EH (cell line): ENCODE measurements at places on chromosomes 6 and 20.

- DNase-seq = peak; percentile 20
Observed at GRCh38 chr6:28587746-28588075, 62.0 kb downstream of the GPX5 start.

- no peak for DNase-seq
Observed at GRCh38 chr6:22219925-22220324, 76.9 kb downstream of the PRL start.

GRCh38 chr6:47235964-47236760, 73.5 kb downstream of the TNFRSF21 start:
- DNase-seq = no peak

DNA sequence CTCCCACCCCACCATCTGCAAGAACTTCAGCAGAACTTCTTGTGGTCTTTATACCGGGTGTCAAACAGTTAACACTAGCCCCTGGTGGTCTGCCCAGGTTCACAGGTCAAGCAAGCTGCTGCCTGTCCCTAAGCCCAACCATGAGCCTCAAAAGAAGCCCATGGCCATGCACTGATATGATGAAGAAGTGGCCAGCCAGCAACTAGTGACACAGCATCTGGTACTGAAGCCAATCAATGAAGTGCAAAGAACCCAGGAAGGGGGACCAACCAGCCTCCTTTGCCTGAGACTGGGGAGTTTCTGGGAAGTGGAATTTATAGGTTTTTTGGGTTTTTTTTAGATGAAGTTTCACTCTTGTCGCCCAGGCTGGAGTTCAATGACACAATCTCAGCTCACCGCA, 127.8 kb downstream of the MAFB start:
- no peak for DNase-seq

DNA sequence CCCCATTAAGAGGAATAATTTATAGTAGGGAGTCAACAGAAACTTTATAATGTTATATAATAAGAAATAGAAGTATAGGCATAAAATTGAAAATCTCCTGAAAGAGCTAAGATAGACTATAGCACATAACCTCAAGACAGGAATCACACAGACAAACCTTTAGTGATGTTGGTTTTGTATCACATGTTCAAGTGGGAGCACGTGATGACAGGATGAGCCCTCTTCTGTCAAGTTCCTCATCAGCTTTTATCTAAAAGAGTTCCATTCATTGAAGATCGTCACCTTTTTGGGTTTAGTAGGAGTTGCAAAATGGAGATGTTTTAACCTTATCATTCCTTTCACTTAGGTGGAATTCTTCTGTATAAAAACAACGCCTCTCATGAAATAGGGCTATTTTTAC, 127.0 kb downstream of the MCHR2 start:
- no peak for DNase-seq

DNA sequence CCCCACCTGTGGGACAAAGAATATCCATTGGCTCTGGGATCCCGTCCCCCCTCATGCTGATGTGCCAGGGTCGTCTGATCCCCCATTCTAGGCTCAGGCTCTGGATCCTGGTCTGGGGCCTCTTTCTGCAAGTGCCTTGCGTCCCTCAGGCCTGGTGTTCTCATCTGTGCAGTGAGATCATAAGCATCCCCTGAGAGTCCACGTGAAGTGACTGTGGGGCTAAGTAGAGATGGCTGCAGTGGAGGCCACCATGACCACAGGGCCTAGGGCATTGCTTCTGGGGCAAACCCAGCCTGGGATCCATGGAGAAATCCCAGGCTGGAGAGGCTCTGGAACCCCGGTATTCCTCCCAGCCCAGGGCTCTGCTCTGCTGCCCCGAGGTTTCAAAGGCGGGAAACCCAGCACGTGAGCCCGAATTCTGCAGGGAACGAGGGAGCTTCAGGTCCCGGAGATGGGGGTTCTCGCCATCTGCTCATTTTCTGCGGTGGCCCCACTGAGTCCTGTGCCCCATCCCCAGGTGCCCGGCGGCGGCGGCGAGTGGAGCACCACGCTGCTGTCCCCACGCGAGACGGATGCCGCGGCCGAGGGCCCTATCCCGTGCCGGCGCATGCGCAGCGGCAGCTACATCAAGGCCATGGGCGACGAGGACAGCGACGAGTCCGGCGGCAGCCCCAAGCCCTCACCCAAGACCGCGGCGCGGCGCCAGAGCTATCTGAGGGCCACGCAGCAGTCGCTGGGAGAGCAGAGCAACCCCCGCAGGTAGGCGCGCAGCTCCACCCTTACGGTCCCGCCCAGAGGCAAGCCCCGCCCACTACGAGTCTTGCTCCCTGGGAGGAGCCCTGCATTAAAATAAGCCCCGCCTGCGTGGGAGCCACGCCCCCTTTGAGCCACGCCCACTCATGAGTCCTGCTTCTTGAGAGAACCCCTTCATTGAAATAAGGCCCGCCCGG, 105.5 kb upstream of the MYL9 start:
- DNase-seq = peak; percentile 55

DNA sequence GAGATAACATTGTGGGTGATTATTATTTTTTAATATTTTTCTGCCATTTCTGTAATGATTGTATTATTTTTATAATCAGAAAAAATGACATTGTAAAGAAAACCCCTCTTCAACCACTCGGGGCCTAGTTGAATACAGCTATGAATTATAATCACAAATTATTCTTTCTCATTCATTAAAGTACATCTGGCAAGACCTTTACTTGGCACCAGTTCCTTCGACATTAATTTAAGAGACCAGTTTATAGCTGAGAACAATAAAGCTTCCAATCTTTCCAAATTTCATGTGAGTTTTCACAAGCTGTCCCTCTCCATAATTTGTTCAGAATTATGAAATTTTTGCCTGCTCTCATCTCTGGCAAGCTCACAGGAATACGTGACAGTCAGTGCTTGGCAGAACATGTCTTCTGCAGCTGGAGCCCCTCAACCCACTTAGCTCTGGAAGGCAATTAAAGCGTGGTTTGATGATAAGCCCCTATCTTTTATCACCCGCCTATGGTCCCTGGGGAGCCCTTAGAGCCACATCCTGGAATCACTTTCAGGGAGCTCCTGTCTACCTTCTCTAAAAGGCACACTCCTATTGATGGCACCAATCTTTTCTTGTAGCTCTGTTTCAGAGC, 237.2 kb upstream of the PRND start:
- no peak for DNase-seq

- peak; percentile 29 for DNase-seq
Observed at GRCh38 chr6:142008016-142008735, 124.5 kb upstream of the GJE1 start.

DNA sequence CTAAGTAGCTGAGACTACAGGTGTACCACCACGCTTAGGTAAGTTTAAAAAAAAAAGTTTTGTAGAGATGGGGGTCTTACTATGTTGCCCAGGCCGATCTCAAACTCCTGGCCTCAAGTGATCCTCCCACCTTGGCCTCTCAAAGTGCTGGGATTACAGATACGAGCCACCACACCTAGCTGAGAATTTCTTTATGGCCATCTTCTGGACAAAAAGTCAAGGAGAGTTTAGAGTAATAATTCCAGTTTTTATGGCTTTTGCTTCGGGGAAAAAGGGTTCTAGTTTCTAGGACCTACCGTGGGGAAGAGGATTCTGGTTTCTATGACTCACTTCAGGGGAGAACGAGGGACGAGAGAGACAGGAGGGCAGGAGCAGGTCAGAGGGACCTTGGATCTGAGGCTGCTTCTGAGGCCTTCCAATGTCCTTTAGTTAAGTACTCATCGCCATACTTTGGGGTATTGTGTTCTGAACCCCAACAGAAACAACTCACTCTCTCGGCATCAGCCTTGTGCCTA, 69.3 kb upstream of the IER3 start:
- DNase-seq = peak; percentile 66

GRCh38 chr6:27507041-27507956, 34.4 kb upstream of the ZNF184 start:
- no peak for DNase-seq

DNA sequence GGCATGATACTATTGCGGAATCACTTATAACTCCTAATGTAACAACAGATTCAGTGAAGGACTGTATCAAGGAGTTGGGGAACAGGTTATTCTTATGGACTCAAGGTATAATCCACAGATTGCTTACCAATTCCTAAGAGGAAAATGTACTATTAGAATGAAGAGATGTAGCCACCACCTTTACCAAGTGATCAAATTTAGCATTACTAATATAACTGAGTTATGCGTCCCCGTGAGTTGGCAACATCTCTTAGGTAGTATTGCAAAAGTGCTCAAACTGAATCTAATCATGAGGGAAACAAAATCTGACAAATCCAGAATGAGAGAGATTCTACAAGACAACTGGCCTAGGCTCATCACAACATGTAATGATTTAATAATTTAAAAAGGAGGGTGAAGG, 777 bp upstream of the SNRNP48 start:
- DNase-seq = no peak

DNA sequence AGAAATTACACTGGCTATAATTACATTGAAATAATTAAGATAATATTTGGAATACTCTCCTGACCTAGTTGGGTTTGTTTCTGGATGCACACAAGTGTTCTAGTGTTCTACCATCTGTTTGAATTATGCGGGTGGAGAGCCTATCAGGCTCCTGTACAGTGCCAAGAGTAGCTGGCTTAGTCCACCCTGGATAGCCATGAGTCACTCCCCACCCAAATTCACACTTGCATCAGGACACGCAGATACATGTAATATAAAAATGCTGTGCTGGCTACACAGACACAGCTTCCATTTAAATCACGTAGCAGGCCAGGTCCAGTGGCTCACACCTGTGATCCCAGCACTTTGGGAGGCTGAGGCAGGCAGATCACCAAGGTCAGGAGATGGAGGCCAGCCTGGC, 686.2 kb upstream of the SLC35B3 start:
- peak; percentile 42 for DNase-seq

- no peak for DNase-seq
Observed at GRCh38 chr6:96925290-96925687, 761 bp downstream of the KLHL32 start.

GRCh38 chr6:168698923-168699322, 257.9 kb downstream of the SMOC2 start:
- no peak for DNase-seq

- no peak for DNase-seq
Observed at GRCh38 chr20:43653966-43654365, 12.9 kb upstream of the MYBL2 start.

- DNase-seq = no peak
Observed at GRCh38 chr6:6645261-6645917, 56.9 kb downstream of the LY86 start.

GRCh38 chr6:161407581-161407980, 133.7 kb upstream of the AGPAT4 start:
- DNase-seq = peak; percentile 35

- DNase-seq = no peak
Observed at GRCh38 chr20:4179545-4179944, 164.2 kb upstream of the RNF24 start.

DNA sequence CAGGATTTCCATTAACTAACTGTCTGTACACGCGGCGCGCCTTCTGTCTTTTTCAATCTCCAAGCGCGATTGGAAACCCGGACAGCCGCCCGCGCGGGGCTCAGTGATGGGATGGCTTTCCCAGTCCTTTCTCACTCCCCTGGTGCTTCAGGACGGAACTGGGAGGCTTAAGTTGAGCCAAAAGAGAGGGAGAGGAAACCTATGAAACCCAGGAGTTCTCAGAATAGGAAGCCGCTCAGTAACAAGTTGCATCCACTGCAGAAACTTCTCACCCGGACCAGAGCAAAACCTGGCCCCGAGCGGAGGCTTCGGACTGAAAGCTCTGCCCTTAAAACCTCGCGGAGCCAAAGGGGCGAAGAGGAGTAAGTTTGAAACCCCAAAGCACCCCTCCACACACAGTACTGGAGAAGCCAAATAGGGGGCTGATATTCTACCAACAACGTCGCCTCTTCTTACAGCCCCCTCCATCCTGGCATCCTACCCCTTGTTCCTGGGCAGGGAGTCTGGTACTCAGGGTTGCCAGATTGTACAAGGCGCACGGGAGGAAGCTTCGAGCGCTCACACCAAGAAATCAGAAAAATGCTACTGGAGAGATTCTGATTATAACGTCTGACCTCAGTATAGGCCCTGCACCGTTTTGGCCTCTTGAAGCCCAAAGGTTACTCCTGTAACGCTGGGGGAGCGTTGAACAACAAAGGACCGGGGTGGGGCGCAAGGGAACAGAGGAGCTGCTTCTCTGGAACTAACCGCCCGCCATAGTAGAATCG, 906 bp upstream of the COL12A1 start:
- DNase-seq = peak; percentile 71

DNA sequence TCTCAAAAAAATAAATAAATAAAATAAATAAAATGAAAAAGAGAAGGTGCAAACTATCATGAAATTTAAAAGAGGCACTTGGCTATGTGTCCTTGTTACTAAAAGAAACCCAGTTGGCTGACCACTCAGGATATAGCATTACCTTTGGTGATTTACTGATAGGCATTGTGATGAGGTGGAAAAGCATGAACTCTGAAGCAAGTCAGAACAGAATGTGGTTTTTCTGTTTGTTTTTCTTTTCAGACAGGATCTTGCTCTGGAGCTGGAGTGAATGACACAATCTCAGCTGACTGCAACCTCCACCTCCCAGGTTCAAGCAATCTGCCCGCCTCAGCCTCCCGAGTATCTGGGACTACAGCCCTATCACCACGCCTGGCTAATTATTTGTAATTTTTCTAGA, 31.9 kb downstream of the ZNF184 start:
- DNase-seq = no peak

GRCh38 chr20:25032478-25033264, 25.3 kb downstream of the ACSS1 start:
- no peak for DNase-seq

GRCh38 chr6:54463354-54464024, 155.2 kb downstream of the TINAG start:
- no peak for DNase-seq

DNA sequence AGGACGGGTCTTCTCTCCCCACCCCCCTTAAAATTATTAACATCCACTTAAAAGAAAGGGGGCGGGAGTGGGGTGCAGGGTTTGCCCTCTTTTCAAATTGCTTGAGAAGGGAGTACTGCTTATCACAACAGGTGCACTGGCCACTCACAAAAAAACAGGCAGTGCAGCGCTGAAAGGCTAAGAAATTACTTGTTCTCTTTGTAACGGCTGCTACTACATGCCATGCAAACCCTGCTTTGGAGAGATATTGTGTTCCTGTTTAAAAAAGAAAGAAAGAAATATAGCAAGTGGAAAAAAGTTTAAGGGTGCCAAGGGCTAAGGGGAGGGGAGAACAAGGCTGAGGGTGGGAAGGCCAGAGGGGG, 312.7 kb upstream of the JARID2 start:
- no peak for DNase-seq

GRCh38 chr6:155498370-155498769, 42.7 kb upstream of the NOX3 start:
- peak; percentile 18 for DNase-seq

GRCh38 chr6:125922322-125922860, 34.2 kb upstream of the HINT3 start:
- no peak for DNase-seq

DNA sequence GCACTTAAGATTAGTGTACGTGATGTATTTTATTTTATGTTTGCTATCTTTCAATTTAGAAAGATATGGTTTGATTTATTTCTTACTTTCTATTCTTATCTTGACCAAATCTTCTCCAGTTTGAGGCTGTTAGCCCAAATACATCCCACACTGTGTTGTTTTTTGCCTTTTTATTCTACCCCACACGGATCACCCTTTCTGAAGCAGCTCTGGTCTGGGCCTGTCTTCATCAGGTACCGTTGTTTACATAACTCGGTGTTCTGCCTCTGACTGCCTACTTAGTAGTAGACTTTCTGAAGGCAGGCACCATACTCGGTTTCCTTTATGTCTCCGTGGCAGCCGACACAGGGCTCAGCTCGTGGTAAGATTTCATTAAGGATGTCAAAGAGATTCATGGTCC, 95.0 kb downstream of the PHACTR1 start:
- DNase-seq = no peak
